ENCODE measurements at places on chromosomes 2 and 18. TPM values are rescaled to one million over a fixed set of nuclear protein-coding genes. Genes with fewer than 3 reads are reported as not detected.

Gene NYAP2
- under 0.01 TPM for total RNA-seq

Gene DLX2
- total RNA-seq, result 0.28 TPM

Gene MZT2A
- 54.2 TPM for total RNA-seq

Gene GCG
- not detected for total RNA-seq

Gene NETO1
- total RNA-seq, result not detected

Gene RAPGEF4
- 0.34 TPM for total RNA-seq

Gene PDE6D
- 14.0 TPM for total RNA-seq

Measured in nasal cavity respiratory epithelium epithelial cell of viscerocranial mucosa (primary cell).